ENCODE measurements at places on chromosomes 6 and 20.

DNA sequence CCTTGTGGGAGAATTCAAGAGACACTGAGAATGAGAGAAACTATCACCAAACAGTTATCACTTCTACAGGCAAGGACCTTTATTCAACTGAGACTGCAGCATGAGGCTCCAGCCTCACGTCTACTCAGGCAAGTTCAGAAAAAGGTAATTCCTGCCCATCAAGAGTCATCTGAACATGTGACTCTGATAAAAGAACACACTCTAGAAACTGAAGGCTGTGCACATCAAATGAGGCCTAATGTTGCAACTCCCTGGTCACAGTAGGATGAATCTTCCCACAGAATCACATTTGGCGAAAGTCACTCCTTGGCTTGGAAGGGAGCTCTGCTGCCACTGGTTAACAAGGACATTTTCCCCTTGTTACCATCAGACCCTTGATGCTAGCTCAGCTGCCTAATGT lies 71.2 kb upstream of the EMILIN3 start:
- no peak for DNase-seq

DNA sequence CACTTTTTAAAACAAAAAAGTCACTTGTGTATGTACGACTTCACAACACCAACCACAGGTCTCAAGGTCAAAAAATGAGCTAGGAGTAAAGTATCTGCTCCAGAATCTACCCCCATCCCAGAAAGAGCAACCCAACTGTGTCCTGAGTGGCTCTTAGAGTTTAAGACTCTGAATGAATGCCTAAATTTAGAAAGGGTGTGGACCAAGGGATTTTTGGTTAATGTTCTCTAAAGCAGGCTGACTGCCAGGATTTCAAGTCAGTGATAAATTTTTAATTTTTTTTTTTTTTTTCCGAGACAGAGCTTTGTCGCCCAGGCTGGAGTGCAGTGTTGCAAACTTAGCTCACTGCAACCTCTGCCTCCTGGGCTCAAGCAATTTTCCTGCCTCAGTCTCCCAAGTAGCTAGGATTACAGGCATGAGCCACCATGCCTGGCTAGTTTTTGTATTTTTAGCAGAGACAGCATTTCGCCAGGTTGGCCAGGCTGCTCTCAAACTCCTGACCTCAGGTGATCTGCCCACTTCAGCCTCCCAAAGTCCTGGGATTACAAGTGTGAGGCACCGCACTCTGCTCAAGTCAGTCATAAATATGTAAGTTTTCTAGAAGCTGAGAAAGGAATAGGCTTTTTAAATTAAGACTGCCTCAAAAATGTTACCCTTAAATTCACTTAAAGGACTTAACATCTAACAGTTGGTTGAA lies 20.2 kb downstream of the STAU1 start:
- no peak for DNase-seq

DNA sequence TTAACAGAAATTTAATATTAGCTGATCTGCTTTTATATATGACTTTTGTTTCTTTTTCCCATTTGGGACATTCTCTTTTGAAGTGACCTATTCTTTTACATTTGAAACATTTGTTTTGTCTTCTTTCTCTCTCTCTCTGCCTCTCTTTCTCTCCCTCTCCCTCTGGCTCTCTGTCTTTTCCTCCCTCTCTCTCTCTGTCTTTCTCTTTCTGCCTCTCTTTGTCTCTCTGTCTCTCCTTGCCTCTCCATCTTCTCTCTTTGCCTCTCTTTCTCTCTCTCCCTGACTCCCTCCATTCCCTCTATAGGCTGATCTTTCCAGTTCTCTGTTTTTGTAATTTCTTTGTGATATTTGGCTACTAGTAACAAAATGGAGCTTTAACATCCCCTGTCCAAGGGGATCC lies 52.0 kb upstream of the TULP1 start:
- DNase-seq: no peak

GRCh38 chr6:74208239-74208638 lies 512.2 kb downstream of the CD109 start:
- no peak for DNase-seq

GRCh38 chr20:59414936-59415623 lies 114.7 kb downstream of the EDN3 start:
- no peak for DNase-seq

DNA sequence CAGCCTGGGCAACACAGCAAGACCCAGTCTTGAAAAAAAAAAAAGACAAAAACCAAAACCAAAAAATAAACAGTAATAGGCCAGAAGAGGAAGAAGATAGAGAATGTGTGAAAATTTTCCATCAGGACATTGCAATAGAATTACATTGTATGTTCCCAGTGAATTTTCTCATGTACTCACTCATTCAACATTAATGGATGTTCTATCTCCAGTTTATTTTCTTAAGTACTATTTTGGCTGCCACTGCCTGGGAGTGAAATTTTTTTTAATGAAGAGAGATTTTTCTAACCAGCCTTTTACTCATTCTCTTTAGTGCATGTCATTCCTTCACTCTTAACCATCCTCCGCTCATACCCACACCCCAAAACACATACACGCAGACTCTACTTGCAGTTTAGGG lies 282.8 kb downstream of the ALDH8A1 start:
- no peak for DNase-seq

DNA sequence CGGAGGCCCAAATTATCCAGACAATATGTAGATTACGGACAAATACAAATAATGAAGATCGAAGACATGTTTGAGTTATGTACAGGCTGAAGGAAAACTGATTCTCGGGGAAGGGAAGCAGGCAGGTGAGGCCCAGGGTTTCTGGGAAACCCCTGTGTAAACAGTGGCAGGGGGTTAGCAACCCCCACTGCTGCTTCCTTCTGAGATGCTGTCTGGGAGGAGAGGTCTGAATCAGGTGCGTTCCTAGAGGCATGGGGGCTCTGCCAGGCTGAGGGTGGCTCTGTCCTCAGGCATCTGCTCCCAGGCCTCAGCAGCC lies 7.2 kb upstream of the MDGA1 start:
- DNase-seq: no peak

GRCh38 chr6:3542032-3542640 lies 85.3 kb upstream of the SLC22A23 start:
- DNase-seq: peak; percentile 100

DNA sequence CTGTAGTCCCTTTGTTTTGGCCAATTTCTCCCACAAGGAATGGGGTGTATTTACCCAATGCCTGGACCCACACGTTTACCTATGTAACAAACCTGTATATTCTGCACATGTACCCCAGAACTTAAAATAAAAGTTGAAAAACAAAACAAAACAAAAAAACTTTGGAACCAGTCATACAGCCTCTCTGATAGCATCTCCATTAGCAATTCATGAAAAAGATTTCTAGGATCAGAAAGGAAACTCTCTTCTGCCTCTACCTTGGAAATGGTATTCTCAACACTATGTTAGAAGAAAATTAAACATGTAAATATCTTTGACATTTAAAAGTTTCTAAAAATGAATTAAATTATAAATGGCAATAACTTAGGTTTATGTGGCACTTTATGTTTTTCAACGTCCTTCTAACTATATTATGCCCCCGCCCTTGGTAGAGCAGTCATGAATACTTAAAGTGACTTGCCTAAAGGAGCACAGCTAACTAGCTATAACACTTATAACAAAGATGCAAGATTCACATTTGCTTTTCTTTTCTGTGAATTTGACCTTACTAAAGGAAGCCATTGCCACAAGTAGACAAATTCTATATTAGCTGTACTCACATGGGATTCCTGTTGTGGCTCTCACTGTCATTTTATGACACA lies 147.5 kb upstream of the FKBP1C start:
- no peak for DNase-seq

DNA sequence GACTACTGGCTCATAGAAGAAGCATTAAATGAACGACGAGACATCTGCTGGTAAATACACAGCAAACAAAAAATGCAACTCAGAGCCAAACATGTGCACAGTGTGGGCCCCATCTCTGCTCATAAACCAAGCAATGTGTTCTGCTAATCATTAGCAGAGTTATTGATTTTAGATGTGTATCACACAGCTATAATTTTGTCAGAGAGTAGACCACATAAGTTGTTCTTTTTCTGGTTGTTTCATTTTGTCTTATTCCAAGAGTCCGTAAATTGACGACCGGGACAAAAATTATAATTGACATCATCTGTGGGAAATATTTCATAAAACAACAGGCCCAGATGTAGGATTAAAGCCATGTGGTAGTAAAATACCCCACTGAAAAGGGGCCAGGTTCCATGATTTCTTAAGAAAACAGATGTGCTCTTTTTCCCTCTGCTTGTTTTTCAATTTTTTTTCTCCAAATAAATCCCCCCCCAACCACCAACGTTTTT lies 423.6 kb downstream of the HAO1 start:
- no peak for DNase-seq

DNA sequence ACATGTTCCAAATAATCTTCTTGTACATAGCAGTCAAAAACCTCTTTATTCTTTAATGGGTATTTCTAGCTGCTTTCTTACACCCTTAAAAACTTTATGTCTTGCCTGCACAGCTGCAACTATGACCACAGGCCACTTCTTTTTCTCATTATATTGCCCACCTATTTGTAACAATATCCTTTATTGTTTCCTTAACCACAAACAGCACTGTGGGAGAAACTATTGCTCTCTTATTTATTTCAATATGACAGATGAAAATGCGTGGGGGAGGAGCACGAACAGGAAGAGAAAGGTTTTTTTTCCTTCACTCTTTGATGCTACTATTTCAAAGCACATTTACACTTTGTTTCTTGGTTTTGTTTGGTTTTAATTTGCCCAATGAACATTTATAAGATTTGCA lies 253.5 kb downstream of the GJA1 start:
- DNase-seq: no peak

DNA sequence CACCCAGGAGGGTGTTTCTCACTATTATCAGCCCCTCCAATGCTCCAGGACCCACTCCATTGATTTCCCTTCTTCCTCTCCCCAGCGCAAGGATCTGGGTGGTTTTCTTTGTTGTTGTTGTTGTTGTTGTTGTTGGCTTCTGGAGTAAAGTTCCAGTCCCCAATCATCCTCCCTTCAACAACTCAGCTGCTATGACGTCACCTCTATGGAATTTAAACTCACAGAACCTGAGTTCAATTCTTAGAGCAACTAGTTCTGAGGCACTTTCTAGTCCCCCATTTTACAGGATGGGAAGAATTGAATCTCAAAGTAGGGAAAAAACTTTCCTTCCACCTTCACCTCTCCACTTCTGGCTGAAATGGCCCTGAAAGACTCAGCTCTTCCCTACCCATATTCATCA lies 9.7 kb upstream of the WFDC8 start:
- DNase-seq: no peak

- no peak for DNase-seq
Measured at GRCh38 chr6:86756640-86757229, 180.6 kb upstream of the HTR1E start.

DNA sequence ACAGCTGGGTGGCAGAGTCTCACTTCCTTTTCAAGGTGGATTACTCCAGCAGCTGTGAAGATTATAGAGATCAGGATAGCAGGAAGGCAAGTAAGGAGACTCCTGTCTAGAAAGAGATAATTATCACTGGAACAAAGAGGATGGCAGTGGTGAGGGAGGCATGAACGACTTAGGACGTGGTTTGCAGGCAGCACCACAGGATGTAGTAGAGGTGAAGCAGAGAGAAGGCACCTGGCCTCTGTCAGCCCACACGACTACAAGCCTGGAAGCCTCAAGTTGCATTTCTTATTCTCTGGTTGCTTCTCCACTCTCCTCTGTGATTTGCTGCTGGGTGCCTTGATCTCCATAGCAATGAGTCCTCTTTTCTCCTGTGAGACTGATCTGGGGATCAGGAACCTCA lies 62.7 kb downstream of the TSHZ2 start:
- no peak for DNase-seq

- no peak for DNase-seq
Measured at GRCh38 chr6:99592900-99593299, 13.7 kb upstream of the PRDM13 start.

GRCh38 chr6:46484081-46484820 lies 7.0 kb downstream of the RCAN2 start:
- no peak for DNase-seq

- DNase-seq: peak; percentile 67
Measured at GRCh38 chr20:407133-407952, 756 bp upstream of the RBCK1 start.
